Astrocyte of the cerebellum (primary cell): ENCODE measurements at places on chromosomes 7 and 10.

- DNase-seq, result no peak
Measured at GRCh38 chr10:131546086-131546810, 234.7 kb upstream of the TCERG1L start.

DNA sequence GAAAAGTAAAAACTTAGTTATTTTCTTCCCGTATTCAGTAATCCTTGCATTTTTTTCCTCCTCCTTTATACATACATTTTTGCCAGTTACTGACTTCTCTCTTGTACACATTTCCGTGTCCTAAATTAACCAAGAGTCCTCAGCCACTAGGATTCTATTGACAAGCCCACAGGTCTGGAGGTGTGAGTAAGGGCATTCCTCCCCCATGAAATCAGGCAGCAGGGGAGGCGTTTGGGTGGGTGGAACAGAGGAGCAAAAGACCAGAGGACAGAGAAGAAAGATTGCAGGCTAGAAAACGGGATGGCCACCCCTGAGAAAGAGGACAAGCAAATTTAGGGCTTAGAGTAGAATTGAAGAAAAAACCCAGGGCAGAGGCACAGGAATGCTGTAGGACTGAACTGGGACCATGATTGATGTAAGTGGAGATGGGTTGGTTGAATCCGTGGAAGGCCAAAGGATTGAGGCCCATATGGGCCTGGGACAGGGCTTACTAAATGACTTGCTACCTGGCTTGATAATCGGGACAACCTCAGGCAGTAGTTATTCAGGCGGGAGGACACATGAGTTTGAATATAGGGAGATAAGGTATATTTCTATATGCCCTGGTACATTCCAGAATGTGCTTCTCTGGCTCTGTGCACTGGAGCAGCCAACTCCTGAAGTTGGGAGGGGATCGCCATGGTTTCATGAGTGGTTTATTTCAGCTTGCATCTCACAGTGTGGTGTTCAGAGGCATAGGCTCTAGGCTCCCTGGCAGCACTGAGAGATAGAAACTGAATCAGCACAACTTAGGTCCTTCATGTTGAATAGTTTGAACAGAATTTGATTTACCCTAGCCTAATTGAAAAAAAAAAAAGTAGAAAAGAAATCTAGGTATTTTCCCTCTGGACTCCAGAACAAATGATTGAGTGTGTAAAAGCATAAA, 28.0 kb downstream of the IKZF1 start:
- DNase-seq, result no peak

- DNase-seq, result peak; percentile 95
Measured at GRCh38 chr10:123997486-123998196, 95.8 kb downstream of the CHST15 start.

DNA sequence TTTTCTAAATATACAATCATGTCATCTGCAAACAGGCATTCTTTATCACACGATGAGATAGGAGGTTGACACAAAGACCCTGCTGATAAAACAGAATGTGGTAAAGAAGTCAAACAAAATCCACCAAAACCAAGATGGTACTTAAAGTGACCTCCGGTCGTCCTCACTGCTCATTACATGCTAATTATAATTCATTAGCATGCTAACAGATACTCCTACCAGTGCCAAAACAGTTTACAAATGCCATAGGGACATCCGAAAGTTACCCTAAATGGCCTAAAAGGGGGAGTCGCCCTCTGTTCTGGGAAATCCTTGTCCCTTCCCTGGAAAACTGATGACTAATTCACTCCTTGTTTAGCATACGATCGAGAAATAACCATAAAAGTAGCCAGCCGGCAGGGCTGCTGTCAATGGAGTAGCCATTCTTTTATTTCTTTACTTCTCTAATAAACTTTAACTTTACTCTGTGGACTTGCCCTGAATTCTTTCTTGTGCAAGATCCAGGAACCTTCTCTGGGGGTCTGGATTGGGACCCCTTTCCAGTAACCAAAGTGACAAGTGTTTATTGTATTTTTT, 126.6 kb downstream of the CCDC71L start:
- DNase-seq, result no peak

- no peak for DNase-seq
Measured at GRCh38 chr7:15594461-15594860, 32.6 kb upstream of the AGMO start.

DNA sequence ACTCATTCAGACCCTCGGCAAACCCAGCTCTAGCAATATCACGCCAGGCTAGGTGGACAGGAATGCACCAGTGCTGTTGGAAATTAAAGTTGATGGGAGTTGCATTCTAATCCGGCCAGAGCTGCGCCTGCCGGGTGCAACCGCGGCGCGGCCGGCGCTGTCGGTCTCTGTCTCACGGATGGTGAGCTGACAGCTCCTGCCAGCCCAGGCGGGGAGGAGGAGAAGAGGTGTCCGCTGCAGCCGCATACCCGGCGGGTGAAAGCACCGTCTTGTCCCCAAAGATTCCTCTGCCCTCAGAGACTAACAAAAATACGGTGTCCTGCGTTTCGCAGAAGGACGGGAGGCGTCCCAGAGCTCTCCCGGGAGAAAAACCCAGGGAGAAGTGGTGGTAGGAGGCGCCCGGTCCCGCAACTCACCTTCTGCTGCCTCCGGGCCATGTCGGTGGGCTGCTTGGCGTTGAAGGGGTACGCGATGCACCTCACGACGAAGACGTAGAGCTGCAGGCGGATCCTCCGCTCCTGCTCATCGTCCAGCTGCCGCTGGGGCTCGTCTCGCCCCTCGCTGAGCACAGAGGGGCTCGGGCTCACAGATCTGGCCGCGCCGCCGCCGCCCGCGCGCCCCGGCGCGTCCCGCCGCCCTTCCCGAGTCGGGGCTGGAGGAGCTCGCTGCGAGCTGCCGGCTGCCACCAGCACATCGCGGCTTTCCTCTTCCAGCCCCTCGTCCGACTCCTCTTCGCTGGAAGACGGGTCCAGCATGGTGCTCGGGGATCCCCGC, 490 bp downstream of the CADPS2 start:
- DNase-seq, result no peak

GRCh38 chr7:128727239-128727638, 11.9 kb upstream of the CALU start:
- no peak for DNase-seq

DNA sequence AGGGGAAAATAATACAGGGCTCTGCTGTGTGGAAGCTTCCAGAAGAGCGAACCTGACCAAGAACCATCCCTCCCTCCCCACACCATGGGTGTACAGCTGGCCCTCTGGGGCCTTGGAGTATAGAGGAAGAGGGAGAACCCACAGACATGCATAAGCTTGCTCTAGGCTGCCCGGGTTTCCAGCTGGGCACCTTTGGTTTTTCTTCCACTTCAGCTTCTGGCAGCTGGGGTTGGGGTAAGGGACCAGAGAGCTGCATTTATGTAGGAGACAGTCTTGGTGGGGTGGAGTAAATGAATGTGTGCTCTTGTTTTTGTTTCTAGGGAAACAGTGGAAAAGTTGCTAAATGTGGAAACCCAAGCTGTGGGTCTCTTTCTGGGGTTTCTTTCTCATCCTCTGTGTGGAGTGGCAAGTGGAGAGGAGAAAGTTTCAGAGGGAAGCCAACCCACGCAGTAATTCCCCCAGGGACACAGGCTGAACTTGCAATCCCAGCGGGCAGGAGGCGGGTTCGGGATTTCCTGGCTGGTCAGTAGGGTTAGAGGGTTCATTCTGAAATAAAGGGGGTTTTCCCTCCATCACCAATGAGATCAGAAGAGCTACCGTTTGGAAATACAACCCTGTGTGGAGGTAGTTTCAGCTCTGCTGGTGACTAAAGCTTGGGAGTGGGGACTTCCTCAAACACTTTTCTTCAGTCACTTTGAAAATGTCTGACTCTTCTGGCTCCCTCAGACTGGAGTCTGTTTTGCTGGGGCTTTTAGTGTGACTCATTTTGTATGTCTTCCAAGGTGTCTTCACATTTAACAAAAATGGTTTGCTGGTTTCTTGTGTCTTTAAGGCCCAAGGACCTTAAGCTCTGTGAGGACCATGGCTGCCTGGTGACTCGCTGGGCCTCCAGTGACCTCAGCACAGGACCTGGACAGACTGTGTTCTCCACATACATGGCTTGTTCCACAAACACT, 22.2 kb upstream of the SRGN start:
- no peak for DNase-seq

GRCh38 chr10:12848439-12849173, 152.9 kb downstream of the CCDC3 start:
- no peak for DNase-seq

GRCh38 chr10:123991611-123992570, 100.3 kb upstream of the CPXM2 start:
- no peak for DNase-seq

DNA sequence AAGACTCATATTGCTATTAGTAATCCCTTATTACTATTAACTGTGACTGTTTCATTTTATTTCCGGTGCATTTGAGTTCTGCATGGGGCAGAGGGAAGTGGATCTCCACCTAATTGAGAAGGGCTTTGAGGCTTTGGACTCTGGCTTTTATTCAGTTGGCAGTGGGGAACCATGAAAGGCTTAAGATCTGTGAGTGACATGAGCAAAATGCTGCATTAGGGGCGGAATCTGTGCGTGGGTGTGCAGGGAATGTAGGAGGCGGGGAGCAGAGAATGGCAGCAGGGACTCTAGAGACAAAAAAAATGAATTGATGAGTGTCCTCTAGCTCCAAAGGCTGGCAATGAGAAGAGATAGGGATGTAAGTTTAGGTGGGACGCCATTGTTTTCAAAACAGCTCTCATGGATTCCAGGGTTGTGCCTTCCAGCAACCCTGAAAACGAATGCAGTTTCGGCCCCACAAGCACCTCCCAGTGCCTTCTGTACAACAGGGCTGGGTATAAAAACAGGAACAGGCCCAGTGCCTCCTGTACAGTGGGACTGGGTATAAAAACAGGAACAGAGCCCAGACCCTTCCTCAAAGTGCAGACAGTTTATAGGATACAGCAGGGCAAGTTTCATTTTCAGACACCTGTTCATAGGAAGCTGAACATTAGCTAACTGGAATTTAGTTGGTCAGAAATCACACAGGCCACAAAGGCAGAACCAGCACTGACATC, 663.3 kb upstream of the FOXK1 start:
- DNase-seq, result no peak

DNA sequence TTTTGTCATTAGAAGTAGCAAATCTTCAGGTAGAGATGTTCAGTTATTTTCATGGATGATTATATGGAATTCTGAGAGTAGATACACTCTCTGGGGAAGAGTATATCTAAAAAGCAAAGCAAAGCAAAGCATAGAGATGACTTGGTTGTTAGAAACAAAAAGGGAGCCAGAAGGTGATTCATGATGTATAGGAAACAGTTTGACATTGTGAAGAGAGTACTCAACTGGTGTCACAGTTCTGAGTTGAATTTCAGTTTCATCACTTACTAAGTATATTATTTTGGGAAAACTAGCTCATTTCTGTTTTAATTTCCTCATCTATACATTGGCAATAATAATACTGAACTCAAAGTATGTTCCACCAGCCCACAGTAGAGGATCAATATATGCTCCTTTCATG, 86.8 kb downstream of the SEMA3C start:
- DNase-seq, result no peak

- DNase-seq, result no peak
Measured at GRCh38 chr10:119640384-119640783, 10.8 kb upstream of the BAG3 start.

GRCh38 chr10:133129859-133130495, 30.0 kb upstream of the KNDC1 start:
- no peak for DNase-seq

- no peak for DNase-seq
Measured at GRCh38 chr7:117835016-117835664, 38.1 kb downstream of the CTTNBP2 start.

DNA sequence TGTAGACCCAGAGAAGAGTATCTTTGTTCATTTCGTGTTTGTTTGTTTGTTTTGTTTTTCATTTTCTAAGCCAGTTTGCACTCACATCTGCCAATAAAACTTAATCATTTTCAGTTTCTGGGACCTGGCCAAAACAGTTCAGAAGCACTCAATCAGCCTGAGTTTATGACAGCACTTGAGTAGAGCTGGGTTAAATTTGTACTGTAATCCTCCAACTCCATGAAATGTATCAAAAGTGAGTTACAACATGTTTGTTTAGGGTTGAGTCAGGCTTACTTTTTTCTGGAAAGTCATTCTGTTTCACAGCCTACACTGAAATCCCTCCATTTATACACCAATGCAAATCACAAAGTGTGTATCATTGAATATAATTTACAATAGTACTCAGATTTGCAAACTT, 91.9 kb downstream of the ZWINT start:
- no peak for DNase-seq

- DNase-seq, result peak; percentile 76
Measured at GRCh38 chr10:76492026-76492425, 1060.6 kb downstream of the LRMDA start.

DNA sequence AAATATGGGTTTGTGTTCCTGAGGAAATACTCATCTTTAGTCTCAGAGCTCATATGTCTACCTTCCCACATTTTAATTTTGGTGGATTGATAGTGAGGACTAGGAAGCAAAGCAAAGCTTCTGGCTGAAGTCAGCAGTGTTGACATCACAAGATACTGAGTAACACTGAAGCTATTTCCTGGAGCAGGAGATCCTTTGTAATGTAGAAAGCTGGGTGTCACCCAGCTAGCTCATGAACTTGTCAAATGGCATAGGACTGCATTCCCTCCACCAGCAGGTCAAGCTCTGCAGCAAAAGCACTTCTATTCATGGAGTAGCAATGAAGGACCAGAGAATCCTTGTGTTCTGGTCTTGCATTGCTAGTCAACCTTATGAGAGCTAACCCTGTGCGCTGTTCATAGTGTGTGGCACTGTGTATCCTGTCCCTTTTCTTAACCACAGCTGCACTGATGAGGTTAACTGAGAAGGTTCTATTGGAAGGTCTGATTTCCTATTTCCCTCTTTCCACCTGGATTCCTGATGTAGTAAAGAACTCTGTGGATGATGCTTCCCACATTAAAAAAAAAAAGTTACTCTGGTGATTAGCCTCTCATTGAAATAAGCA, 94.8 kb upstream of the ZNF804B start:
- DNase-seq, result peak; percentile 55
